Activated naive CD4-positive, alpha-beta T cell treated with anti-CD3 and anti-CD28 coated beads, Interleukin-2, amount 50 U/mL, for 72 hours (primary cell): ENCODE measurements at places on chromosomes 11 and 22.
A peak's percentile ranks its signal among the peaks of the same experiment; 100 is the strongest.

- DNase-seq, result no peak
These were observed 7.2 kb downstream of the LSP1 start for GRCh38 chr11:1860108-1860507.

DNA sequence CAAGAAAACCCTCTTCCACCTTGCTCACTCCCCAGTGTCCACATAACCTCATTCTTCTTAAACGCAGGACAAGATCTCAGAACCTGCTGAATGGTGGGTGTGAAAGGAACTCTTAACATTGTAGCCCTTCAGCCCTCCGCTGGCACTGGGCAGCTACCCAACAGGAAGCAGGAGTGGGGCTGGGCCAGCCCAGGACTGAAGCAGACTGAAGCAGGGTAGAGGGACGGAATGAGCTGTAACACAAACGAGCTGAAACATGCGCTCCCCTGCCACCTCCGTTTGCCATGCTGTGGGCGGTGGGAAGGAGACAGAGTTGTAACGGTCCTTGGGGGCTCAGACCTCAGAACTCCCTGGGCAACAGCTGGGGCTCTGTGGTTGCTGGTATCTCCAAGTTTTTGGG is 23.6 kb downstream of the NPAT start:
- no peak for DNase-seq

- no peak for DNase-seq
These were observed 159.9 kb downstream of the FBXO7 start for GRCh38 chr22:32634421-32634981.

- DNase-seq, result no peak
These were observed 144.4 kb downstream of the EFCAB6 start for GRCh38 chr22:43667656-43668055.

GRCh38 chr22:47901911-47902310 is 1139.5 kb downstream of the TBC1D22A start:
- DNase-seq, result no peak

DNA sequence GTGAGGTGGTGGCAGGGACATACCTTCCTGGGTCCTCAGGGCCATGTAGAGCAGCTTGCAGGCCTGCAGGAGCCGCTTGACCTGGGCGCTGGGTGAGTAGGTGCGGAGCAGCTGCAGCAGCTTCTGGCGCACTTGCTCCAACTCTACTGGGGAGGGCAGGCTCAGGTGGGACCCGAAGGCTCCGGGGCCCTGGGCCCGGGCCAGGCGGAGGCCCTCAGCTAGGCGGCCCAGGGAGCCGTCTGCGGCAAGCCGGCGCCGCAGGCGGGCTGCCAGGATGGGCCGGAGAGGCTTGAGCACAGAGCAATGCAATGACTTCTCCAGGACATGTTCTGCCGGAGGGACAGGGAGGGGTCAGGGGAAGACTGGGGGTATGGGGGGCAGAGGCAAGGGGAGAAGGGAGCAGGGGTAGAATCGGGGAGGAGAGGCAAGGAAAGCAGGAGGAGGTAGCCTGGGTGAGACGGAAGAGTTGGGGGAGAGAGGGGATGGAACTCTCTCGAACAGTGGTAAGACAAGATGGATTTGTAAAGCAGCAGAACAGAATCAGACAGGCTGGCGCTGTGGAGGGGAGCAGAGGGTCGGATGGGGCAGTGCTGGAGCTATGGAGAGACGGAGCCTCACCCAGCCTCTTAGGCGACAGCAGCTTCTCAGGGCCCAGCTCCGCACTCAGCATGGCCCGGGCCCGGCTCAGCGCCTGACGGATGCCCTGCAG is 2.2 kb downstream of the RIN1 start:
- DNase-seq, result no peak

- no peak for DNase-seq
These were observed 13.7 kb downstream of the RASD2 start for GRCh38 chr22:35554297-35554845.

GRCh38 chr11:116388146-116388545 is 384.6 kb downstream of the BUD13 start:
- DNase-seq, result no peak

DNA sequence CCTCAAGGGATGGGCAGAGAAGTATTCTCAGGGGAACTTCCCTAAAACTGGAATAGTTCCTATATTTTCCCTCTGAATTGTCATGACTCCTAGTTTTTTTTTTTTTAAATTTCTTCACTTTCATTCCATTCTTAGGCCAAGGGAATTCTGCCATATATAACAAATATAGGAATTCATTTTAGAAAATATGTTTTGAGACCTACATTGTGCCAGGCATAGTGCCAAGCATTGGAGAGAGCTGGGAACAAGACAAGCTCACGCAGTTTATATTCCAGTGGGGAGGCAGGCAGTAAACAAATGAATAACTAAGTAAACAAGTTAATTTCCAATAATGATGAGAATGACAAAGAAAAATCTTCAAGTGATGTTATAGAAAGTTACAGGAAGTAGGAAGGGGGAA is 2.6 kb upstream of the NPTXR start:
- DNase-seq, result no peak

- peak; percentile 4 for DNase-seq
These were observed 45.0 kb downstream of the OR4C6 start for GRCh38 chr11:55707029-55707428.

- DNase-seq, result no peak
These were observed 10.4 kb downstream of the OR51B4 start for GRCh38 chr11:5291207-5291838.

GRCh38 chr11:90124946-90125345 is 9.5 kb upstream of the NAALAD2 start:
- no peak for DNase-seq

- DNase-seq, result no peak
These were observed 60.9 kb downstream of the YAP1 start for GRCh38 chr11:102171101-102171500.

GRCh38 chr11:60994541-60995080 is 23.1 kb downstream of the CD6 start:
- DNase-seq, result no peak

GRCh38 chr11:84471501-84471900 is 1155.6 kb downstream of the DLG2 start:
- DNase-seq, result no peak

GRCh38 chr11:111408789-111409727 is 30.0 kb upstream of the POU2AF1 start:
- no peak for DNase-seq

GRCh38 chr22:49081261-49081666 is 746.4 kb downstream of the BRD1 start:
- DNase-seq, result no peak

DNA sequence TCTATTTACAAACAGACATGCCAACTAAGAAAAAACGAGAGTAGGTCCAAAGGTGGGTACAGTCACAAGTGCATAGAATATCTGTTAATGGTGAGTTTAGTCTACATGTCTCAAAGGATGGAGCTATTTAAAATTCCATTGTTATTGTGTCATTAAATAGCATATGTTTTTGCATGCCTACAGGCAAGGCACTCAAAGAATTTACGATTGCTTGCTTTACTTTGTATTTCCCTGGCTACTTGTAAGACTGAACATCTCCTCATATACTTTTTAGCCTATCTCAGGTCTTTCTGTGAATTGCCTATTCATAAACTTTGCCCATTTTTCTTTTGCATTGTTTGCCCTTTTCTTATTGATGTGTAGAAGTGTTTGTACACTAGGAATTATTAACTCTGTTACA is 39.7 kb downstream of the DEUP1 start:
- no peak for DNase-seq

DNA sequence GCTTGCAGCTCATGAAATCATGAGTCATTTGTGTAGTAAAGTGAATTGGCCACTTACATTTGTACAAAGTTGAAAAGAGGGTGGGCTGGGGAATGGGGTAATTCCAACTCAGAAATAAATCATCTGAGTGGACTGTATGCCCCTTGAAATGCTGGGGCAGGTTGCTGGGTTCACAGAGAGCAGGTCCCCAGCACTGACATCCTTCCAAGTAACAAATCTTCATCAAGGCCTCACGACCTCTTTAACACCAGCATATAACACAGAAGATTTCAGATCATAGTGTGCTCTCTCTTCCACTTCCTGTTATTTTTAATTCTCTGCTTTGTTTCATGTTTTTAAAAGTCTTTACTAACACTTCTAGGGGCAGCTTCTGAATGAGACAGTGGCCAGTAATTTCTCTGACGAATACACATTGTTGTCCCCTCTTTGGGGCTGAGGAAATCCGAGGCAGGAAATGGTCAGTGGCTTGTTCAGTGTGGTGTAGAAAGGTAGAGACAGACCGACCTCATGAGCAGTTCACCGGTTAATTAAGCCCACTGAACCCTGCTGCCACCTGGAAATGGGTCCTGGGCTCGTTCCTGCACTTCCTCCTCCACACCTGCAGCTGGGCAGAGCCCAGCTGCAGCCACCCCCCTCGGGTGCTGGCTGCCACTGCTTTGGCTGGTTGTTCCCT is 127.7 kb downstream of the MAML2 start:
- no peak for DNase-seq

- DNase-seq, result no peak
These were observed 114.8 kb upstream of the NAV2 start for GRCh38 chr11:19597876-19598275.

DNA sequence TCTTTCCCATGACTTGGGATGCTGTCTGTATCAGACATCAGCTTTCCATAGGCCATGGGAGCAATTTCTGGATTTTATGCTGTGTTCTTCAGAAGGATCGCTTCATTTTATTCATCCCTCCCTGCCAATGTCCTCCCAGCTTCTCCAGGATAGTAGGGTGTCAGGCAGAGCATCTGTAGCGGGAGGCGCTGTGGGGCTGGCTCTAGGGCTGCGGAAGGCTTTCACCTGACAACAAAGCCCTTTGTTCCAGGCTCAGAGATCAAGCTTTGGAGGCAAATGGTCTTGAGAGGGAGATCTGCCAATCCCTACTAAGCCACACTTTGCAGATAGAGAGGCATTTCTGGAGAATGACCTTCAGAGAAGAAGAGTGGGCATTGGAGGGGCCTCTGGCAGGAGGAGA is 29.5 kb upstream of the FTH1 start:
- no peak for DNase-seq

DNA sequence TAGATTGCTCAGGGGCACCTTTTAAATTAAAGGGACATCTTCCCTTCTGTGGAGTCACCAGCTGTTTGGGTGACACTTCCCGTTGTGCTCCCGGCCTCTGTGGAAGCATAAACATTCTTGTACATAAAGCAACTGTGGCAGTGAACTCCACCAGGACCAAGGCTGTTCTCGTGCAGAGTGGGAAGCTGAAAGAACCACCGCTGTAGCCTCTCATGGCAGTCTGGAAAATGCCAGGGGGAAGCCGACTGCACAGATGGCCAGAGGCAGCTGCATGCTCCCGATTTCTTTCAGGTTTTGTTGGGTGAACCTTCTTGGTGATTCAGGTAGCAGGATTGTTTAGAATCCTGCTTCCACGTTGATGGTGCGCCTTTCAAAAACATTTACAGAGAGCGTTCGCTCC is 10.3 kb downstream of the UBASH3B start:
- no peak for DNase-seq

DNA sequence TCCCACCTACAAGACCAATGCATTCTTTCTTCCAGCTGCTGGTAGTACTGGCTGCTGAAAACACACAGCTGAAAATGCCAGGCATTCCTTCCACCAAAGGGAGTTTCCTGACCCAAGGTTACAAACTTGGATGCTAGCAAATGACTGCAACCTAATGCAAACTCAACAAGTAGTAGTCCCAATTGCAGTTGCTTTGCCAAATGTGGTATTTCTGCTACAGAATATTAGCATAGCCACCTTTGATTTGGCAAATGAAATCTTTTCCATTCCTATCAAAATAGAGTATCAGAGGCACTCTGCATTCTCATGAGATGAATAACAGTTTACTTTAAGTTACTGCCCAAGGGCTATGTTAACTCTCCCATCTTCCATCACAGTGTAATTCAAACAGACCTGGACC is 172.0 kb upstream of the ARHGAP42 start:
- DNase-seq, result no peak

GRCh38 chr11:67666303-67666645 is 8.1 kb downstream of the ALDH3B2 start:
- no peak for DNase-seq

DNA sequence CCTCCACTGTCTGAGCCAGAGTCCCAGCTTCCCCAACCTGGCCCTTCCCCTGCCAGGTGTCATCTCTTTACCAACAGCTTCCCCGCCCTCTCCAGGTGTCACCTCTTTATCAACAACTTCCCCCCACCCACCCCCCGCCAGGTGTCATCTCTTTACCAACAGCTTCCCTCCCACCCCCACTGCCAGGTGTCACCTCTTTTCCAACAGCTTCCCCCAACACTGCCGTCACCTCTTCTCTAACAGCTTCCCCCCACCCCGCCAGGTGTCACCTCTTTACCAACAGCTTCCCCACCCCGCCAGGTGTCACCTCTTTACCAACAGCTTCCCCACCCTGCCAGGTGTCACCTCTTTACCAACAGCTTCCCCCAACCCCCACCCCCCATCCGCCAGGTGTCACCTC is 29.8 kb upstream of the TTLL12 start:
- DNase-seq, result no peak

- no peak for DNase-seq
These were observed 47.1 kb upstream of the CCND1 start for GRCh38 chr11:69593851-69594250.

DNA sequence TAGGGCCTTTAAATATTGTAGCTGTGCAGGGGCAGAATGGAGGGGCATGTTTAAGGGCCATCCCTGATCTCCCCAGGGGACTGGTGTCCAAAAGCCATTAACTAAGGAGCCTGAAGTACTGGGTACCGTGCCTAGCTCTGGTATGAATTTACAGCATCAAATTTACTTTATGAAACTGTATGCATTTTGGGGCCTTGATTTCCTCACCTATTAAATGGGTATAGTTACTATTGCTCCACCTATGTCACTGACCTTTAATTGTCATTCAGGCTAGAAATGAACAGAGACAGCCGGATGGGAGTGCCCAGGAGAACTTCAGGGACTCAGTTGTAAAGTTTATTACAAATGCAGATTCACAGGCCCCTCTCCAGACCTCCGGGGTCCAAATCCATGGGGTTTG is 11.8 kb upstream of the TP53I11 start:
- no peak for DNase-seq

- no peak for DNase-seq
These were observed 100.0 kb upstream of the ARHGAP20 start for GRCh38 chr11:110812086-110812733.

- no peak for DNase-seq
These were observed 11.5 kb upstream of the IGSF9B start for GRCh38 chr11:133968300-133968699.

DNA sequence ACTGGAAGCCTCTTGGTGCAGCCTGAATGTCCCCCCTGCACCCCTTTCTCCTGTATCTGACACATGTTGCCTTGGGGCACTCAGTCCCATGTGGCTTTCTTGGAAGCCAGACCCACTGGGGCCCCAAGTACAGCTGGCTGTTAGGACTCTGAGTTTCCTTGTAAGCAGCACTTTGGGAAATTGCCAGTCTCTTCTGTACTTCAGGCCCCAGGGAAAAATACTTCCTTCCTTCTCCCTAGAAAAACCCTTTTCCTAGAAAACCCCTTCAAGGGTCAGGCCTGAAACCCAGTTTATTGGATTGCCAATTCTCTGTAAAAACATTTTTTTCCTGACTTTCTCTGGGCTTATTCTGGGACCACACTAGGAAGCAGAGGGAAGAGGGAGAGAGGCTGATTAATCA is 360.3 kb downstream of the TENM4 start:
- DNase-seq, result no peak
